ENCODE measurements at places on chromosomes 5 and 9.

DNA sequence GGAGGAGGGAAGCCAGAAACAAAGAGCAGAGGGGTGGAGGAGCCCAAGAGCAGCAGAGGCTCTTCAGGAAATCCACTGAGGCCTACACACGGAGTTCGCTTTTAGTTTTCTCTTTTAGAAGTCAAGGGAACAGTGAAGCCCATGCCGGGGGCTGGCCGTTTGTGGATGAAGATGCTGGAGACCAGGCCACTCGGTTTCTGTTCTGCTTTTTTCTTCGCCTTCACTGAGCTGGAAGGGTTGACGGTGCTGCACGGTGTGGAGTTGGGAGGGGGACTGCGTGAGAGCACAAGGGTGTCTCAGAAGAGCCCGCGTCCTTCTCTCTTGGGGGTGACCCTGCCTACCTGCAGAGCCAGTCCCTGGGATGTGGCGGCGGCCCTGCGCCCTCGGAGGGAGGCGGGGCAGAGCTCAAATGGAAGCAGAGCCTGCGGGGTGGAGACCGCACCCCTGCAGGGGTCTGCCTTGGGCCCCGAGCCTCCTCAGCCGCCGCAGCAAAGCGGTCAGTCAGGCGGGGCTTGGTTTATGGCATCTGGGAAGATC lies 68.5 kb upstream of the CACNA1B start:
- no peak for DNase-seq

DNA sequence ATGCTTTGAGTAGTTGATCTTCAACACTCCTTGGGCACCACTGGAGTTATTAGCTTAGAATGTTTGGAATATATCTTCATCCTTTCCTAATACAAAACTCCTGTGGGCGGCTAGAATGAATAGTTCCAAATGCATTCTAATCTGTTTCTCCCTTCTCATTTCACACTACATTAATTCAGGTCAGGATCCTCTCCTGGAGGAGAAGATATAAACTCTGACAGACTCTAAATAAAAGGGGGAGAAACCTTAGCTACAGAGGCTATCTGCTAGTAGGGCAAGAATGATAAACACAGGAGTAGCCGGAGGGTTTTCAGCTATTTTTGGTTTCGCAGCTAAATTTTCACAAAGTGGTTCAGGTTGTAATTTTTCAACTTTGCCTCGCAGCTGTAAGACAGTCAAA lies 45.2 kb upstream of the FAM240B start:
- no peak for DNase-seq

DNA sequence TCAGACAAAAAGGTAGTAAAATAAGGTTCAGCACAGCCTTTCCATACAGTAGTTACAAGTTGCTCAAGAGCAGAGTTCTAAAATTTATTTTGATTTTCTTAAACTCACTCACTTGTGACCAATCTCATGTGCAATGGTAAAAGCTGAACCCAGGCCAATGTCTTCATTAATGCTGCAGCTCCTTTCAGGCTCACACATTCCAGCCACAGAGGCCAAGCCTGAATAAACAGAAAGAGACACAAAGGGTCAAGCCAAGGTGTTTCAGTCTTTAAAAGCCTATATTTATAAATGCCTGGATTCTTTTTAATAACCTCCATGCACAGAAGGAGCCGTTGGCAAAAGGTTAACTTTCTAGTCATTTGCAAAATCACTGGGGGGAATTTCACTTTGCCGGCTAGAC lies 152.5 kb downstream of the ADAMTS6 start:
- no peak for DNase-seq

DNA sequence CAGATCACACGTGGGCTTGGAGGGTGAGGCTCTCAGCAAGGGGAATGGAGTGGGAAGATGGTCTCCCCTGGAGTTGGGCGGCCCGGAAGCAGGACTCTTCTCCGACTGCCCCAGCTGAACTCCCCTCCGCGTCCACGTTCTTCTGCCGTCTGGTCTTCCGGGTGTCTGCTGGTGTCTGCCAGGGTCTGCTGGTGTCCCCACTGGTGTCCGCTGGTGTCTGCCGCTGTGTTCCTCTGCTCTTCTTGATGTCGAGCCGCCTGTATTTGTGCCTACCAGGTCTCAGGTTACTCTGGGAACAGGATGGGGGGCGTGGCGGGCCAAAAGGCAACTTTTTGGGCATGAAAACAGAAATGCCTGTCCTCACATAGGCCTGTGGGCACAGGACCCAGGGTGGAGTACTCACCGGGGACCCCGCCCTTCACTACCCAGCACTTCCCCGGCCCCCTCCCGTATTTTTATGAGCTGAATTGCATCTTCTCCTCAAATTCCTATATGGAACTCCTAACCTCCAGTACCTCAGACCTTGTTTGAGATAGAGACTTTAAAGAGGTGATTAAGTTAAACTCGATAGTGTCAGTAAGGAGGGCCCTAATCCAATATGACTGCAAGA lies 675.4 kb downstream of the SEMA5A start:
- DNase-seq: no peak

DNA sequence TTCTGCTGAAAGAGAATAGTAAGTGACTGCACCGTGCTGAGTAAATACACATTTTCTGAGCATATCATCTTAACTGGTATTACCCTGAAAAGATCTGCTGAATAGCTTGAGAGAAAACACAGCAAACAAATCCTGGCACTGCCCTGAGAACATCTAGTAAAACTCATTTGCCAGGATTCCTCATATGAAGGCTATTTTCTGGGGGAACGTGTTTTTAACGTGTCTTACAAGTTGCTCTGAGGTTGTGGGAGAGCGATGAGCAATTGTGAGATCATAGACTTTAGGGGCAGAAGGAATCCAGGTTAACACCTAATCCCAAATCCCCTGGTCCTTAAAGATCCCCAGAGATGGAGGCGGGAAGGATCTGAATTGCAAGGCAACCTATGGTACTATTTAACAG lies 331.9 kb upstream of the RFX3 start:
- DNase-seq: no peak

DNA sequence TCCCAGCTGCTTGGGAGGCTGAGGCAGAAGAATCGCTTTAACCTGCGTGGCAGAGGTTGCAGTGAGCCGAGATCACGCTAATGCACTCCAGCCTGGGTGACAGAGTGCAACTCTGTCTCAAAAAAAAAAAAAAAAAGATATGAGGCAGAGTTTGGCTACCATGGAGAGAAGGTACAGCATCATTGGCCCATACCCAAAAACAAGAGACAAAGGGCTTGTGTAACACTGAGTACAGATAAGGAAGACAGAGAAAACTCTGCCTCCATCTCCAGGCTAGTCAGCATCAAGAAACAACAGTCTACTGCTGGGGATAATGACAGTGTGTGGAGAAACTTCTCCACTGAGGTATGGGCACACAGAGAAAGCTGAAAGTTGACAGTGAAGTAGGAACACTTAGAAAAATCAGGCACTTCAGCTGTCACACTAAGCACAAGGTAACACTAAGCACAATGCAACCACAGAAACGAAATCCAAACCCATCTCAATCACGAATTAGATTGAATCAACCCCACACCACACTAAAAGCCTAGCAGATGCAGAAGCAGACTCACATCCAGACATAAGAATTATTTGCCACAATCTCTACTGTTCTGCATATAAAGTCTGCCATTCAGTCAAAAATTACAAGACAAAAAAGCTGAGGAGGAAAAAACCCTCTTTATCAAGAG lies 10.5 kb downstream of the PJA2 start:
- no peak for DNase-seq

DNA sequence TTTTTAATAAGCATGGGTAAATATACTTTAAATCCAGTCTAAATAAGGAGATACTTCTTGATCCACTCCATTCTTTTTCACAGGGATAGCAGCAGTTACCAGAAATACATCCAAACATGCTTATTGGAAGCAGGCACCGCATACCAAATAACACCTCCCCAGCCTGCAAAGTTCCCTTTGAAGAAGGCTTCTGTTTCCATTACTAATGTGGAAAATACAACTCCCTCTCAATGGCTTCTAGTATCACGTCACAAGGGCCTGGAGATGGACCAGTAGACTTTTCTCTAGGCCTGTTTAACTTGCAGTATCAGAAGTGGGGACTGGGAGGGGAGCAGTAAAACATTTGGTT lies 20.8 kb downstream of the TMEM245 start:
- no peak for DNase-seq

GRCh38 chr9:134734270-134734669 lies 92.7 kb downstream of the COL5A1 start:
- DNase-seq: no peak

GRCh38 chr9:138013836-138014562 lies 136.4 kb downstream of the CACNA1B start:
- no peak for DNase-seq

DNA sequence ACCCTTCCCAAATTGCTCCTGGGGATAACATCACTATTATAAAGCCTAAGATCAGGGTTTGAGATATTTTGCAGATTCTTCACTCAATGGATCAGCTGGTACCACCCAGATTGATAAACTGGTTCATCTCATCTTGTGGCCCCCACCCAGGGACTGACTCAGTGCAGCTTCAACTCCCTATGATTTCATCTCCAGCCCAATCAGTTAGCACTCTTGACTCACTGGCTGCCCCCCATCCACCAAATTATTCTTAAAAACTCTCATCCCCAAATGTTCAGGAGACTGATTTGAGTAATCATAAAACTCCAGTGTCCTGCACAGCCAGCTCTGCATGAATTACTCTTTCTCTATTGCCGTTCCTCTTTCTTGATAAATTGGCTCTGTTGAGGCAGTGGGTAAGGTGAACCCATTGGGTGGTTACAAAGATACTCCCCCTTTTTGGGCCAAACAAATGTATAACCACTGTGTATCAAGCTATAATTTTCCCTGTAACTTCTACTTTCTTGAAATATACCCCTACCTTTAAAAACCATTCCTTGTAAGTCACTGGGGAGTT lies 263.3 kb upstream of the IL12B start:
- DNase-seq: no peak

- DNase-seq: no peak
Measured at GRCh38 chr5:111070272-111071134, 1.0 kb upstream of the TSLP start.

GRCh38 chr5:131416729-131417128 lies 152.9 kb downstream of the CDC42SE2 start:
- no peak for DNase-seq

DNA sequence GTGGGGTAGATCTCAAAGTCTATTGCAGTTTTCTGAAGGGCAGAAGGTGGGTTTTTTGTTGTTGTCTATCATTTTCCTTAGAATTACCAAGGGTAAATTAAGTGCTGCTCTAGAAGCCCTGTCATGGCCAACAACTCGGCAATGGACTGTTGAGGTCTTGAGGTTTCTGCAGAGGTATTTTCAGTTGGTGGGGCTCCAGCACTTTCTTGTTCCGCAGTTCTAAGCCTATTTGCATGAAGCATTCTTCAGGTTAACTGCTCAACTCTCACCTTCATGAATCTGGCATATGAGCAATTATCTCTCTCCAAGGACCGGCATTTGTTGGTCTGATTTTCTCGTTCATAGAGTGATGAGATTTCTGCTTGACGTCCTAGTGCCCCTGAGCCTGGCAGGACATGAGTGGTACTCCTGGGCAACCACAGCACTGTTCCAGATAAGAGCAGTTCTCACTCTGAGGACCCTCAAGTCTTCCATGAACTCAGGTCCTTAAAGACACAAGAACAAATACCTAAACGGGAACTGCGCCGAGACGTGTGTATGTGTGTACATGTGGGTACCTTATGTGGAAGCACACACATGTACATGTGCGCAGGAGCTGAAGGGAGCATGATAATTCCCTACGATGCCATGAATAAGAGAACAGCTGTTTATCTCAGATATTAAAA lies 544.5 kb downstream of the CSNK1G3 start:
- peak; percentile 8 for DNase-seq

- no peak for DNase-seq
Measured at GRCh38 chr5:51383131-51384121, at the start of gene ISL1. Gene ISL1 (plus strand): TSS chr5:51383448. CDS start chr5:51383672, 224 bp downstream.

- no peak for DNase-seq
Measured at GRCh38 chr5:28903643-28904042, 1865.3 kb upstream of the CDH9 start.

- no peak for DNase-seq
Measured at GRCh38 chr5:65722575-65723403, 784 bp downstream of the NLN start.

DNA sequence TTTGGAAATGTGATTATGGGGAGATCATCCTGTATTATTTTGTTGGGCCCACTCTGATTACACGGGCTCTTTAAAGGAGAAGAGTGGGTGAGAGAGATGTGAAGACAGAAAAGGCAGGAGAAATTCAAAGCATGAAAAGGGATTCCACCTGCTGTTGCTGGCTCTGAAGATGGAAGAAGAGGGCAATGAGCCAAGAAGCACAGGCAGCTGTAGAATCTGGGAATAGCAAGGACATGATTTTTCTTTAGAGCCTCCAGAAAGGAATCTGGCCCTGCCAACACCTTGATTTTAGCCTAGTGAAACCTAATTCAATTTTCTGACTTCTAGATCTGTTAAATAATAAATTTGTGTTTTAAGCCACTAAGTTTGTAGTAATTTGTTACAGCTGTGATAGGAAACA lies 11.3 kb downstream of the C9 start:
- no peak for DNase-seq

DNA sequence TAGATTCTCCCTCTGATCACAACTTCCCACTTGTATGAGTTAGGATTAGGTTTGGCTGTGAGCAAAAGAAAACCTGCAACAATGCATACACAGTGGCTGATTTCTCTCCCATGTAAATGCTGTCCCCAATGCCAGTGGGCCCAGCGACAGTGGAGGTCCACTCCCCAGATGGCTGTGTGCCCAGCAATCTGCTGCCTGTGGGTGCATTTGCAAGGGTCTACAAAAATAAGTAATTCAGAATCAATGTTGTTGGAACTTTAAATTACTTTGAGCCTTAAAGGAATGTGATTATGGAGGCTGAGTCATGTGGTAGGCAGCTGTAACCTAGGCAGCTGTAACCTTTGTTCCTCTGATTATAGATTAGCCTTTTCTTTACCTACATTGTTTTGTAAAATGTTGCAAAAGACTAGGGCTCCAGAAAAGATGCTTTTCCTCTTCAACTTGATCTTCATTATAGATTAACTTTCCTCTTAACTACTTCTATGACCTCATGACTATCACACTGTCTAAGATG lies 14.2 kb upstream of the MXD3 start:
- no peak for DNase-seq

- no peak for DNase-seq
Measured at GRCh38 chr5:115686051-115686737, 60.4 kb upstream of the TMED7 start.

DNA sequence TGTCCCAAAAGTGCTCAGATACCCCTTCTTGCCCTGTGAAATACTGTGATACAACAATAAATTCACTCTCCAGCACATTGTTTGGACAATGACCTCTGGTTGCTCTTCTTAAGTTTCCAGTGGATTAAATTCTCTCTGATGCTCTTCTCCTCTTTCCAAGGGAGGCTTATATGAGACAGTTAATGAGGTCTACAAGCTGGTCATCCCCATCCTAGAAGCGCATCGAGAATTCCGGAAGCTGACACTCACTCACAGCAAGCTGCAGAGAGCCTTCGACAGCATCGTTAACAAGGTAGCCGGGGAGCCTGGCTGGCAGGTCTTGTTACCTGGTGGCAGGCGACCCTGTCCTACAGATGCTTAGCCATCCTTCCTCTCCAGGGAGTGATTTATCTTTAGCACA lies 226.5 kb downstream of the DOCK8 start:
- DNase-seq: no peak

GRCh38 chr9:10055886-10056395 lies 556.9 kb downstream of the PTPRD start:
- DNase-seq: no peak
